ENCODE measurements at places on chromosomes 4 and X. TPM values are rescaled to one million over a fixed set of nuclear protein-coding genes. Genes with fewer than 3 reads are reported as not detected.

DNA sequence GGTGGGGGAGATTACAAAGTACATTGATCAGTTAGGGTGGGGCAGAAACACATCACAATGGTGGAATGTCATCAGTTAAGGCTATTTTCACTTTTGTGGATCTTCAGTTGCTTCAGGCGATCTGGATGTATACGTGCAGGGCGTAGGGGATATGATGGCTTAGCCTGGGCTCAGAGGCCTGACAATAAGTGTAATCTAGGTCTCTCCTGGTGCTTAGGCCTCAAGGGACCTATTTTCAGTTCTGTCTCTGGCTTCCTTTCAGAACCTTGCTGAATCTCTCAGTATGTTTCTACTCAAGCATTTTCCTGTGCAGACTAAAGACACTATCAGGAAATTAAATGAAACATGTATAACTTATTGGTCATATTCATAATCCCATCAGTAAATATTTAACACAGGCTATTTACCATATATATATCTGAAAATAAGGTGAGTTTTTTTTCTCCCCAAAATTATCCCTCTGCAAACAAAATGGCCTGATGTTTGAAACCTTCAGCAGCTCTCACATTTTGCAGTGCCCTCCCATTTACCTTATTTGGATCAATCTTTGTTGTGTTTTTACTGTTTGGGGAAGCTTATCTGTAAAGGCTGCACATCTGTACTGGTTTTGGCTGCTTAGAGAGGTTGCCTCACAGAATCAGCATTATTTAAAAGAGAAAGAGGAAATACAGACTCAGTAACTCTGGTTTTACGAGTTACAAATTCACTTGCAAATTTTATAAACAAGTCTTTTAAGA, 2.3 kb upstream of the ZCCHC4 start:
- no peak for DNase-seq

GRCh38 chr4:26907731-26908599, 47.3 kb downstream of the STIM2 start:
- no peak for DNase-seq

Gene XAGE1B
- not detected for total RNA-seq

DNA sequence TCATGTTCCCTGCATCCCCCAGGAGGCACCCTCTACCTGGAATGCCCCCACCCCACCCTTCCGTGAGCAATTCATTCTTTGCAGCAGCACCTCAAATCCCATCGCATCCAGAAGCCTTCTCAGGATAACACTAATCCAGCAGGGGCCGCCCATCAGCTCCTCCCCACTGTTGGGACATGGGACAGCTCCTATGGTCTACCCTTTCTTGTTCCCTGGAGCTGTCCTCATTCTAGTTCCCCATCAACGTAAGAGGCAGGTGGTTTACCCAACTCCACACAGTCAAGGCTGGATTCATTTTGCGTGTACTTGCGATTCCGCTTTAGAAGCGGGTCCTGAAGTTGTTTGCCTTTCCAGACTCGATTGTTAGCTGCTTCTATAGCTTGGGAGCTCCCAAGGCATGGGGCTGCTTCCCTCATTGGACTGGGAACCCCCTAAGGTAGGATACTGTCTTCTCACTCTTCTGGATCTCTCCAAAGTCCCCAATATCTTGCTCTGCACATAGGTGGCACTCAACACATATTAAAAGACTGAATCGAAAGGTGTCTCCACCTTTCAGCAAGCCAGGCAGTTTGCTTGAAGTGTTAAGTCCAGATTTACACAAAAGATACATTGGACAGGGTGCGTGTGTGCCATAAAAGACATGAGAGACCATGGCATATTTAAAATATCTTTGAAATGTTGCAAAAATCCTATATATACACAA, 942 bp upstream of the APLN start:
- DNase-seq = no peak

DNA sequence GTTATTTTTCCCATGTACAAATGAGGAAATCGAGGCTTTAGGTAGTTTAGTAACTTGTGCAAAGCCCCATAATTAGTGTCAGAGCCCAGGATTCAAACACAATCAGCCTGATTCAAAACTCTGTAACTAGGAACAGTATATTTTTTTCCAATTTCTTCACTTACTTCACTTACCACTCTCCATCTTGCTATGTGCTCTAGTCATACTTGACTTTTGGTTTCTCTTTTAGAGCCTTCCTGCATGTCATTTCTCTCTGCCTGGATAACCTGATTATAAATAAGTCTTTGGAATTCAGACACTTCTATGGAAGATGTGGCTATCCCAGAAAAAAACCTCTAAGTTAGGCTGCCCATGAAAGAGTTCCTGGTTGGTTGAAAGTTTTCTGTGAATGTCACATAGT, 22.2 kb downstream of the SATL1 start:
- no peak for DNase-seq

GRCh38 chr4:47579235-47579634, 94.2 kb downstream of the ATP10D start:
- no peak for DNase-seq

DNA sequence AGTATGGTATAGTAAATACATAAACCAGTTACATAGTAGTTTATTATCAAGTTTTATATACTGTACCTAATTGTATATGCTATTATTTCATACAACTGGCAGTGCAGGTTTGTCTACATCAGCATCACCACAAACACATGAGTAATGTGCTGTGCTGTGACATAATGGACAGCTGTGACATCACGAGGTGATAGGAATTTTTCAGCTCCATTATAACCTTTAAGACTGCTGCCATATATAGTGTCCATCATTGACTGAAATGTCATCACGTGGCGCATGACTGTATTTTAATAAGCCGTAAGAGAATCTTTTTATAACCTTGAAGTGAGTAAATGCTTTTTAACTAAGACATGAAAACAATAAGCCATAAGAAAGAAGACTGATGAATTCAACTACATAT, 44.8 kb upstream of the ANK2 start:
- DNase-seq = no peak

- DNase-seq = no peak
Observed at GRCh38 chrX:119272882-119273419, 36.9 kb downstream of the PGRMC1 start.

Gene HAND2
- total RNA-seq = not detected

Gene HSFX2
- 0.25 TPM for total RNA-seq

GRCh38 chr4:65566473-65566872, 103.8 kb downstream of the EPHA5 start:
- DNase-seq = no peak

GRCh38 chr4:147768113-147768512, 36.2 kb downstream of the ARHGAP10 start:
- DNase-seq = no peak

GRCh38 chr4:2394528-2394927, 23.9 kb downstream of the ZFYVE28 start:
- DNase-seq = no peak

DNA sequence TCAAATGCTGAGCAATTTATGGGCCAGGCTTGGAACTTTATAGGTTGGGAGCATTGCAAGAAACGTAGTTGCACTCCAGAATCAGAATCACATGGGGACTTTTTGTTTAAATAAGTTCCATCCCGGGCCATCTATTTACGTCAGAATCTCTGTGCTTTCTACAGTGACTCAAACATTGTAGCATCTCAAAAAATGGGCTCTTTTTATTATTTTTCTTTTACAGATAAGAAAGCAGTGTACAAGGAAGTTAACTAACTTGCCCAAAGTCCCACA, 10.2 kb downstream of the CC2D2A start:
- DNase-seq = no peak

DNA sequence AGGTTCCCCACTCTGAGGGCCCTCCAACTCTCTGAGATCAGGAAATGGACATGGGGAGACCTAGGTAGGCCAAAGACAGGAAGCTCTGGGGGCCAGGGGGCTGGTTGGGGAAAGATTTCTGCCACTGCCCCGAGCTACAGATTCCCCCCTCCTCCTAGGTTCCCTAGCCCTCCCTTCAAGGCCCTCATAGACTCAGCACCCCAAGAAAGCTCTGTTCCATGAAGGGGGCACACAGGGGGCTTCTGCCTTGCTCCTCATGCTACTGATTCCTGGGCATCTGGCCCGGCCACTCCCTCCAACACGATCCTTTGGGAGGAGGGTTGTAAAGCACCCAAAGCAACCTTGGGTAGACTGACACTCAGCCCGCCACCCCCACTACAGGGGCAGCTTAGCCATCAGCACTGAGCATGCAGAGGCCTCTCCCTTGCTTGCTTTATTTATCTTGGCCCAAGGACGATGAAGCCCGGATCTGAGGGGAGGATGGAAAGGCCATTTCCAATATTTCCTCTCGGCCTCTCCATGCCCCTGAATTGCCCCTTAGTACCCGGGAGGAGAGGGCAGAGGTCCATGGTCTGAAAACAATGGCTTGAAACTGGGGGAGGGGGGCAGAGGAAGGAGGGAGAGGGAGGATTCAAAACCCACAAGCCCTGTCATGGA, 146.7 kb downstream of the PJA1 start:
- DNase-seq = peak; percentile 63

Gene TEX11
- total RNA-seq = not detected

Gene SLC25A31
- not detected for total RNA-seq

- peak; percentile 98 for DNase-seq
Observed at GRCh38 chr4:182593864-182594263, 323.3 kb downstream of the DCTD start.

GRCh38 chr4:41455206-41455605, 82.8 kb upstream of the LIMCH1 start:
- no peak for DNase-seq

Gene KLKB1
- total RNA-seq = 1.1 TPM

DNA sequence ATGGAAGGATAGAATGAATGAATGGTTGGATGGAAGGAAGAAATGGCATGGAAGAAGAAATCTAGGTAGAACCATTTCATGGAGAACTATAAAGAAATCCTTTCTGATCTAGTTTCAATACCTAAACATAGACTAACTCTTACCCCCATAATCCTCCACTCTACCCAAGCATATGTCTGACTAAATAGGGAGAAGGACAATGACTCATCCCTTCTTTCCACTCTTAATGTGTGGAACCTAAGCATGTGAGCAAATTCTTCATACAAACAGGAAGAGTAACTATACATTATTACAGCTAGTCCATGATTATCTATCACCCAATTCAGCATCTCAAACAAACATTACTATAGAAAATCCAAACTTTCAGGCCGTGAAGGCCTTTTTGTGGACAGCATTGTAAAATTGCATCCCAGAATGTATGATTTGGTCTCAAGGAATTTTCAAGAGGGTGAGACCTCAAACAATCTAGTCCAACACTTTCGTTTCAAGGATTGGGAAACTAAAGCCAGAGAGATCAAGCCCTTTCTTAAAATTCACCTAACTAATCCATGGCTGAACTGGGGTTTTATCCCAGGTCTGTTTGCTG, 11.2 kb downstream of the C1QTNF7 start:
- DNase-seq = no peak

Measured in dermis microvascular lymphatic vessel endothelial cell (primary cell).